ENCODE measurements at places on chromosomes 7 and 10. TPM values are rescaled to one million over a fixed set of nuclear protein-coding genes. Genes with fewer than 3 reads are reported as not detected.

DNA sequence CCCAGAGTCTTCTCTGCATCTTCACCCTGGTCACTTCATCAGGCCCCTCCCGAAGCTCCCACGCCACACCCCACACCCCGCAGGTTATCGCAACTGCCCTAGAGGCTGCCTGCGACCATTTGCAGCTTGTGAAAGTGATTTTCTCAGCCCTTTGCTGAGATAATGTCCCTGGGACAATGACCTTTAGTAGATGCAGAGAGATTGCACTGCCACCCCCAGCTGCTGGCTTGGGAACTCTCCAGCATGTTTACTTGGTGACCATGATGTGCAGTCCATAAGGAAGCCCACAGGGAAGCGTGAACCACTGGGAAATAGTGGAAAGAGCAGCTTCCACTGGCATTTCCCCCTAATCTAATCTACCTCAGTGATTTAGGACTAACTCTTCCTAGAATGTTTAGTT, 97.3 kb downstream of the WNT2 start:
- DNase-seq: no peak

DNA sequence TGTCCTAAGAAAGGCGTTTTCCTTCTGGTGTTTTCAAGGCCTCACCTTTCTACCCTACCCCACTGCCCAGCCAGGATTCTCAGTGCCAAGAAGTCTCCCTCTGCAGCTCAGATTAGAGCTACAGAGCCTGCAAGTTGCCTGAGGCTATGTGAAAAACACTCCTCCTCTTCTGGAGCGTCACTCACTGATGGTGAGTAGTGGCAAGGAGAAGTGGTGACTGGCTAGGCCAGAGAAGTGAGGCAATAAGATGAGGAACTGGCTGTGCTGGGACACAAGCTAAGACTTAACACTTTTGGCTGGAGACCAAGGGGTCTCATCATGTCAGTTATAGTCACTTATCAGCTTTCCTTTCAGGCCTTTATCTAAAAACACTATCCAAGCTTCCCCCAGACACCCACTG, 86.7 kb upstream of the PRKAR2B start:
- DNase-seq: peak; percentile 9

GRCh38 chr10:56632537-56632936, 271.5 kb upstream of the ZWINT start:
- DNase-seq: no peak

DNA sequence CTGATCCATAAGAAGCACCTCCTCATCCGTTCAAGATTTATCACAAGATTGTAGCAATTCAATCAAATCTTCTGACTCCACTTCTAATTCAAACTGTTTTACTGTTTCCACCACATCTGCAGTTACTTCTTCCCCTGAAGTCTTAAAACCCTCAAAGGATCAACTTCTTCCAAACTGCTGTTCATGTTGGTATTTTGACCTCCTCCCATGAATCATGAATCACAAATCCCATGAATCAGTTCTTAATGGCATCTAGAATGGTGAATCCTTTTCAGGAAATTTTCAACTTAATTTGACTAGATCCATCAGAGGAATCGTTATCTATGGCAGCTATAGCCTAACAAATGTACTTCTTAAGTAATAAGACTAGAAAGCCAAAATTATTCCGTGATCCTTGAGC, 122.3 kb downstream of the IMMP2L start:
- DNase-seq: no peak

DNA sequence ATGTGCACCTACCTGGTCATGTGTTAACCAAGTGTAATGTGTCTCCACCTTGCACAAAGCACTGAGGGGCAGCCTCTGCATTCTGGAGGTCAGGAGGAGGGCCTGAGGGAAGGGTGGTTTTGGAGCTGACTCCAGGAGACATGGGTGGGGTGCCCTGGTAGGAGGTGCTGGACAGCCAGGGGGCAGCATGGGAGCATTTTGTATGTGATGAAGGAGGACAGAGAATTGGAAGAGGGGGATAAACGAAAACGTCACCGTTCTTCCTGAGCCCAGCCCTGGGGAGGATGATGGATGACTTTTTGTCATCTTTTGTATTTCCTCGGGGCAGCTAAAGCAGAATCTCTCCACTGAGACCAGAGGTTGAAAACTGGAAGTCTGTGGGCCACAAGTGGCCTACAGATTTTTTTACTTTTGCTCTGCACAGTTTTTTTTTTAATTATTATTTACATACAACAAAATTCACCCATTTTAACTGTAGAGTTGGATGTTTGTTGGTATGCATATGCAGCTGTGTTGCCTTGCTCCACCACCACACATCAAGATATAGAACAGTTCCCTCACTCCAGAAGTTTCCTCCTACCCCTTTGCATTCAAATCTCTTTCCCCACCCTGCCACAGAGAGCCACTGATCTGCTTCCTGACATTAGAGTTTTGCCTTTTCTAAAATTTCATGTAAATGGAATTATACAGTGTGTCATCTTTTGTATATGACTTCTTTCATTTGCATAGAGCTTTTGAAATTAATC, 242.5 kb downstream of the VTI1A start:
- DNase-seq: peak; percentile 43

DNA sequence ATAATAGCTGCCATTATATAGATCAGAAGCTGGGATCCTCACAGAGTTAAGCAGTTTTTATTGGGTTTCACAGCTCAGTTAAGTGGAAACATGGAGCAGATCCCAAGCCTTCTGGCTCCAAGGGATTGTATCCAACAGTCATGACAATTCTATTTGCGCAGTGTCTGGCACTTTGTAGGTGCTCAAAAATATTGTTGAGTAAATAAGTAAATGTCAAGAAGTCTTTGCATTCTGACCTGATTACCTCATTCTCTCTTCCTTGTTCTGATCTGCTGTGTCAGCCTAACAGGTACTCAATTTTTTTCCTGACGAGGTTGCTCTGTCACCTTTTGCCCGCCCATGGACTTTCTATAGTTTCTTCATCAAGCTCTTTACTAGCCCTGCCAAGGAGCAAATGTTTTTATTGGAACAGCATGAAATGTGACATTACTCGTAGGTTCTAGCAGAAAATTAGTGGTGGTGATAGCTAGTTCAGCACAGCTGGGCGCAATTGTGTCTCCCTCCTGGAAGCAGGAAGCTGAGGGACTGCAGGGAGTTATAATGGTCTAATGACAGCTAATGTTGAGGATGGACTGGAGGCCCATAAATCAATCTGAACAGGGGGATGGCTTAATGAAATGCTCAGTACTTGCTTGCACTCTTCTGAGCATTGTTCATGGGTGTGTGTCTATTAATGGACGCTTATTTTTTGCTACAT, 680.2 kb downstream of the CCSER2 start:
- no peak for DNase-seq

DNA sequence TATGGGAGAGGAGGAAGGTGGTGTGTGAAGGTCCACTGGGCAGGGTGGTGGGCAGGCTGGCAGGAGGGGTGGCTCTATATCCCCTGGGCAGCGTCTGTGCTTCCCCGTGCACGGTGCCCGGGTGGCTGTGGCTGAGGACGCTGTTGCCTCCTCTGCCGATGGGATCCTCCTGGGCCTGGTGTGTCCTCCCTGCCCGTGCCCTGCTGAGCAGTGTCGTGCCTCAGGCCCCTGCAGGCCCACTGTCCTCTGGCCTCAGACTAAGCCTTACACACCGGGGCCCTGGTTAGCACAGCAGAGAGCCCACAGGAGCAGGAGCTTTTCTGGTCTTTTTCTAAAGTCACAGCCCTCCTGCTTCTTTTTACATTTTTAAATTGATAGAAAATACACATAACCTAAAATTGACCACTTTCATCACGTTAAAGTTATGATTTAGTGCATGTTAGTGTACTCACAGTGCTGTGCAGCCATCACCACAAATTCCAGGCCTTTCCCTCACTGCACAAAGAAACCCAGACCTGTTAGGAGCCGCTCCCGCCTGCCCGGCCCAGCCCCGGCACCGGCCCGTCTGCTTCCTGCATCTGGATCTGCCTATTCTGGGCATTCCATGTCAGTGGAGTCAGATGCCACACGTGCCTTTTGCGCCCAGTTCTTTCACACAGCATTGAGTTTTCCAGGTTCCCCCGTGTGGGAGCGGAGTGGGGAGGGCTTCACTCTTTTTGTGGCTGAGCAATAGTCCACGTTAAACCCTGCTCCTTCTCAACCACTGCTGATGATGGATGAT, 19.4 kb downstream of the PFKFB3 start:
- DNase-seq: no peak

GRCh38 chr10:101611096-101611905, 23.2 kb downstream of the DPCD start:
- no peak for DNase-seq

The AMZ1 gene
- not detected for total RNA-seq

The TMEM140 gene
- 14.7 TPM for total RNA-seq

The SSC4D gene
- 0.32 TPM for total RNA-seq

The HACD1 gene
- total RNA-seq: 6.3 TPM

The STX1A gene
- total RNA-seq: 23.9 TPM
